ENCODE measurements at places on chromosomes 7 and 10.

DNA sequence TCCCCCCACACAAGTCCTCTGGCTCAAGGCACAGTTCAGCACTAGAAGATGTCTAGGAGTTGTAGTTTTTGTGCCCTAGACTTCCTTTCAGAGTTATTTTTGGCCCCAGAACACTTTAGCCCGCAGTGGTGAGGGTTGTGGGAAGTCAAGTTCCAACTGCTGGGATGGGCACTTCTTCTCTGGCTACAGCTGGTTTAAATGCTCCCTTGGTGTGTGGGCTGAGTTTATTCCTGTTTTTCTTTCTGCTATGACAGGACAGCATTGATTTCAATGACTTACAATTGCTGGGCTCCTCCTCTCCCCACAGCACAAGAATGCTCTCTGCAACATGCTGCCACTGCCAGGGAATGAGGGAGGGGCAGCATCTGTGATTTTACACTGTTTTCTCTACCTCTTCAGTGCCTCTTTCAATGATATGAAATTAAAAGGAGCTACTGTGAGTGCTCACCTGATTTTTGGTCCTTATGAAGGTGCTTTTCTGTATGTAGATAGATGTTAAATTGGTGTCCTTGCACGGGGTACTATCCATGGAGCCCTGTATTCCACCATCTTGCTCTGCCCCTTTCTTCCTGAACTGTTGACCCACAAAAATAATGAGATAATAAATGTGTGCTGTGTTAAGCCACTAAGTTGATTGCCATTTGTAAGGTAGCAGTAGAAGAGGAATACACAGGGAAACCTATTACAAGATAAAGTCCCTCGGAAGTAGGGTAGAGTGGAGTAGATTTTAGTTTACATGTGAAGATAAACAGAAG lies 56.3 kb downstream of the SLC13A1 start:
- no peak for DNase-seq

DNA sequence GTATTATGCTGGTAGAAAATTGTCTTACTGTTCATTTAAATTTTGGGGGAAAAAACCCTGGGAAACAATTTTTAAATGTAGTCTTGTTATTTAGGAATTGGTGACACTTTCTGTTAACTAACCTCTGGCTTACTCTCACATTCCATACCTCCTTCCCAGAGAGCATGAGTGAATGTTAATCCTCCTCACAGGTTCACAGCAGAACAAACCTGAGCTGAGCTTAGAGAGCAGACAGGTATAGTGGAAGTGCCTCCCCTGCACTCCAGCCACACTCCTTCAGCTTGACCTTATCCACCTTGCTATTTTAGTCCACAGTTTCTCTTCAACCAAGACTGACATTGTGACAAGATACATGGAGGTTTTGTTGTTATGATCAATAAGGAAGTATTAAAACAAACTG lies 235.9 kb downstream of the FOXP2 start:
- no peak for DNase-seq

DNA sequence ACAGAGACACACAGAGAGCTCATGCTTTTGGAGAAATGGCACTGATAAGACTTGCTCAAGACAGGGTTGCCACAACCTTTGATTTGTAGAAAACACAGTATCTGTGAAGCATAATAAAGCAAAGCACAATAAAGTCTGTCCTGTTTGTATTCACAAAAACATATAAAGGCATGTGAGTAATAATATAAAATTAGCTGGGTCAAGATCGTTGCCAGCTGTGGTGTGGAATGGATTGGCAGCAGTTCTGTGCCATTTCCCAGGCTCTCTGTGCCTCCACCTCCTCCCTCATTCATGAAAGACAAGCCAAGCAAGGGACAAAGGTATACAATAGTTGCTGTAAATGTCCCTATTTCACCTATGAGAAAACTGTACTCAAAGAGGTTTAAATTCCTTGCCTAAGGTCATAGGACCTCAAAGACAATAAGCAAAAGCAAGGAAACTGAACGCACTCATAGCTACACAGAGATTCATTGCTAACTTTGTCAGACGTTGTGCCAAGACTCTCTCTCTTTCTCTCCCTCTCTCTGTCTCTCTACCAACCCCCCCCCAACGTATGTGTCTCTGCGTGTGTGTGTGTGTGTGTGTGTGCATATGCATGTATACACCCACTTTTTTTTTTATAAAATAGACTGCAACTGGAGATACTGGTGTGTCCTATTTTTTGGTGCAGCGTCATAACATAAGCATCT lies 31.8 kb downstream of the CHST3 start:
- DNase-seq, result no peak

DNA sequence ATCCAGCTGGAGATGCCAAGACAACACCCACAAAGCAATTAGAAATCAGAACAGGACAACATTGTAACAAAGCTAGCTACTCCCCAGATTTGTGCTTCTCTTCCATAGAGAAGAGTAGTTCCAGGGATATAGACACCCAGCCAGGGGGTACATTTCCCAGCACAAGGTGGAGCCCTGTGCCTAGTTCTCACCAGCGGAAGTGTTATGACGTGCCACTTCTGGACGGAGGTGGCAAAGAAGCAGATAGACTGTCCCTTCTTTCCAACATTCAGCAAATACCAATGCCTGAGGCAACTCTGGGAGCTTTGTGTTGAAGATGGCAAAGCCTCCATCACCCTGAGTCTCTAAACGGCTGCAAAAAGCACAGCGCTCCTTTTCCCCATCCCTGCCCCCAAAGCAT lies 23.4 kb upstream of the GSAP start:
- DNase-seq, result no peak

- DNase-seq, result no peak
Measured at GRCh38 chr10:130576427-130576826, 440.2 kb downstream of the GLRX3 start.

- no peak for DNase-seq
Measured at GRCh38 chr10:27512548-27512947, 8.4 kb downstream of the RAB18 start.

- no peak for DNase-seq
Measured at GRCh38 chr10:109237050-109237449, 686.3 kb downstream of the XPNPEP1 start.

- no peak for DNase-seq
Measured at GRCh38 chr7:131336956-131337355, 9.3 kb downstream of the MKLN1 start.

GRCh38 chr7:127884066-127884559 lies 147.1 kb downstream of the LRRC4 start:
- DNase-seq, result no peak

GRCh38 chr7:107711301-107711700 lies 32.6 kb upstream of the CBLL1 start:
- no peak for DNase-seq

DNA sequence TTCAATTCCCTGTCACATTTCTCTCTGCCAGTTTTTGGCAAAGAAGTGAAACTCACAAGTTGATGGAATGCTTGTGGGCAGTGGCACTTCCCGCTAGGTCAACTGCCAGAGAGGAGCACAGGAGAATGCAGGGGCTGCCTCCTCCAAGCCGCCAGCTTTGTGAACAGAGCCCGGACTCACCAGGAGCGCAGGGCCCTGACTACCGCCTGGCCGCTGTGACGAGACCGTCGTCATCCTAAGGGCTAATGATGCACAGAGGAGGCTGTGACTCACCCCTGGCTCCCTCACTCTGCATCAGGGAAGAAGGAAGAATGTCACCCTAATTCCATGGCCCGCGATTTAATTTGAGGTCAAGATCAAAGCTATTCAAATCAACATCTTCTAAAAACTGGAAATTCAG lies 123.9 kb downstream of the TAX1BP1 start:
- DNase-seq, result no peak

DNA sequence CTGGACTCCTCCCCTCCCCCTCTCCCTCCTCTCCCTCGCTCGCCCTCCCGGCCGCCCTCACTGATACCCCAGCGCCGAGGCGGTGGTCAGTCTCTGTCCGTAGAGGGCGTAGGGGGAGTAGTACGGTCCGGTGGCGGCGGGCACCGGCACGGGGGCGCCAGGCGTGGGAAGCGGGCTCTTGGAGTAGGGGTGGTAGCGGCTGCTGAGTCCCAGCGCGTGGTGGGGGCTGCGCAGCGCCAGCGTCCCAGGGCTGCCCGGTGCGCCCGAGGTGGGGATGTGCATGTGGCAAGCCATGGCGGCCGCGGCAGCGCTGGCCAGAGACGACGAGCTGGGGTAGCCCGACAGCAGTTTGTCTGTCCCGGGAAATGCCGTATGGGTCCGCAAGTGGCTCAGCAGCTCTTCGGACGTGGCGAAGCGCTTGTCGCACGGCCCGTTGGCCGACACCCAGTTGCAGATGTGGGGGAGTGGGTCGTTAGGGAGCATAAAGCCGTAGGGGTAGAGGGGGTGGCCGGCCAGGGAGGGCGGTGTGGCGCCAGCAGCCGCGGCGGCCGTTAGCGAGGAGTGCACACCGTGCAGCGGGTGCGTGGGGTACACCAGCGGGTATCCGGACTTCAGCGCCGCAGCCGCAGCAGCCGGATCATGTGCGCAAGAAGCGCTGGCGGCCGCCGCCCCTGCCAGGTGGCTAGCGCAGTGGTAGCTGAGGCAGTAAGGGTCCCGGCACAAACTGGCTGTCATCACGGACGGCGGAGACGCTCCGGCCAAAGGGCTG lies 2.7 kb downstream of the ZNF503 start:
- DNase-seq, result no peak

DNA sequence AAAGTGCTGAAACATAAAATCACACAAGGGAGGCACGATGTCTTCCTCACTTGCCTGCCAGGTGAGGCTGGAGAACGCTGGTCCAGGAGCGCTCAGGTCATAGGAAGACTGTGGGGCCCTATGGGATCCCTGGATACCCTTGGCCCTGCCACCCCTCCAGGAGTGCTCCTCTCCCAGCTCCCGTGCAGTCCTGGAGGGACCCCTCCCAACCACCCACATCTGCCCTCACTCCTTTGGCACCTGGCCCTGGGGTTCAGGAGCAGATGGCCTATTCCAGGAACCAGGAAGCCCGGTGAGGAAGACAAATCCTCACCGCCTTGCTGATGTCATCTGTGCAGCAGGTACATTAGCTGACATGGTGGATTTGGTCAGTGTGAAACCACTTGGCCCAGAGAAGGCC lies 3.7 kb upstream of the CXCL12 start:
- no peak for DNase-seq

DNA sequence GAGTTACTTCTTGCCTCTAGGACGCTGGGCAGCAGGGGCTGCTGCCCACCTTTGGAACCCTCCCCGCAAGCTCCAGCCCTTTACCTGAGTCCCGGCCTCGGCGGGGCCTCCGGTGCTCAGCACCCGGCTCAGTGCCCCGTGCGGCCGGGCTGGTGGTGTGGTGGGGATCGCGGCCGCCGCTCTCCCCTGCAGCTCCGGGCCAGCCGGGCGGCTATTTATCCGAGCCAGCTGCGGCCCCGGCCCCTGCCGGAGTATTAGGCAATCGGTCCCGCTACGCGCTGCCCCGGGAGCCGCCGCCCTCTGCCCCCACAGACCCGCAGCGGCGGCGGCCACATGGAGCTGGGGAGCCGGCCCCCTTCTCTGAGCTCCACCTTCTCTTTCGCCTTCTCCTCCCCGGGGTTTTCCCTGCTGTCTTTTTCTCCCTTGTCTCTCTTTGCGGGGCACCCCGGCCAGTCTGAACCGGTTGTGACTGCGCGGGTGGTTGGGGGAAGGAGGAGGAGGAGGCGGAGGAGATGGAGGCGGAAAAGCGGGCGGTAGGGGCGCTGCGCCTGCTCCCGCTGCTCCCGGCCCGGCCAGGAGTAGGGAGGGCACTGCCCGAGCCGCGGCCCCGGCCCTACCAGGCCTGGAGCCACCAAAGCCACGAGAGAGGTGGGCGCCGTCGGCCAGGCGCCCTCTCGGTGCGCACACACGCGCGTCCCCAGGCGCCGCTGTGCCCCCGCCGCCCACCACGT lies at the start of gene SLC16A9:
SLC16A9 (minus strand) TSS at position 456 of the 731 bp plus-strand sequence. CDS start 25,559 bp downstream, outside the sequence.
- DNase-seq, result peak; percentile 66

GRCh38 chr7:70458745-70459144 lies 673.2 kb upstream of the GALNT17 start:
- no peak for DNase-seq

- no peak for DNase-seq
Measured at GRCh38 chr10:67698164-67698563, 2.2 kb upstream of the CTNNA3 start.

- DNase-seq, result no peak
Measured at GRCh38 chr7:109246330-109247077, 676.8 kb downstream of the DNAJB9 start.

GRCh38 chr10:128896963-128897362 lies 570.1 kb upstream of the MGMT start:
- DNase-seq, result no peak

- DNase-seq, result no peak
Measured at GRCh38 chr10:58382489-58382995, 2.7 kb upstream of the TFAM start.

DNA sequence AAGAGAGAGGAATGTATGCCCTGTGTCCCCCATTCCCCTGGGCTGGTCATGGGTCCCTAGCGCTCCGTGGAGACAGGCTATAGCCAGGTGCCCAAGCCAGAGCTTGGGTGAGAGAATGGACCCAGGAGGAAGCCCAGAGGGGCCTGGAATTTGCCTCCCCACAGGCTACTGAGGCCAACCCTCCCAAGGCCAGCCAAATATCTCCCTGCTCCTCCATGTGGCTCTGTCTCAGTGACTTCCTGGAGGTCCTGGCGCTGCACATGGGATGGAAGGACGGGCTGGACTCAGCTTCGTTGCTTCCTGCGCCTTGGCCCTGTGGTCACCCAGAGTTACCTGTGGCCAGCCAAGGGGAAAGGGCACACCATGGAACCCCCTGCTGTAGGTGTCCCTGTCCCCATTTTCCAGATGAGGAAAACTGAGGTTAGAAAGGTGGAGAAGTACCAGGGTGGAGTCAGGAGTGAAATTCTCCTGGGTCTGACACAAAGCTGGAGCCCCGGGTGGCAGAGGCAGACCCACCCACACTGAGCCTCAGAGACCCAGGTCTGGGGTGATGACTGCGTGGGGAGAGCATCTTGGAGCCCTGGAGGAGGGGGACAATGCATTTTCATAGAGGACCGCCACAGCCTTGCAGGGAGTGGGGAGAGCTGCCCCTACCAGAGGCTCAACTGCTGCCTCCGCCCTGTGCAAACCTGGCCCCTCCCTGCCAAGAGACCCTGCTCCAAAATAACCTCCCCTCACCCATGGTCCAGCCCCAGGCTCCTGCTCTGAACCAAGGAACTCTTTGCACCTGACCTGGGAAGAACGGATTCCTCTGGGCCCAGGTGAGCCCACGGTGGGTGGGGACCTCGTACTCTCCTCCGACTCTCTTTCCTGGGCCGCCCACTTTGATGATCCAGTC lies 42.6 kb downstream of the TMEM270 start:
- DNase-seq, result no peak

DNA sequence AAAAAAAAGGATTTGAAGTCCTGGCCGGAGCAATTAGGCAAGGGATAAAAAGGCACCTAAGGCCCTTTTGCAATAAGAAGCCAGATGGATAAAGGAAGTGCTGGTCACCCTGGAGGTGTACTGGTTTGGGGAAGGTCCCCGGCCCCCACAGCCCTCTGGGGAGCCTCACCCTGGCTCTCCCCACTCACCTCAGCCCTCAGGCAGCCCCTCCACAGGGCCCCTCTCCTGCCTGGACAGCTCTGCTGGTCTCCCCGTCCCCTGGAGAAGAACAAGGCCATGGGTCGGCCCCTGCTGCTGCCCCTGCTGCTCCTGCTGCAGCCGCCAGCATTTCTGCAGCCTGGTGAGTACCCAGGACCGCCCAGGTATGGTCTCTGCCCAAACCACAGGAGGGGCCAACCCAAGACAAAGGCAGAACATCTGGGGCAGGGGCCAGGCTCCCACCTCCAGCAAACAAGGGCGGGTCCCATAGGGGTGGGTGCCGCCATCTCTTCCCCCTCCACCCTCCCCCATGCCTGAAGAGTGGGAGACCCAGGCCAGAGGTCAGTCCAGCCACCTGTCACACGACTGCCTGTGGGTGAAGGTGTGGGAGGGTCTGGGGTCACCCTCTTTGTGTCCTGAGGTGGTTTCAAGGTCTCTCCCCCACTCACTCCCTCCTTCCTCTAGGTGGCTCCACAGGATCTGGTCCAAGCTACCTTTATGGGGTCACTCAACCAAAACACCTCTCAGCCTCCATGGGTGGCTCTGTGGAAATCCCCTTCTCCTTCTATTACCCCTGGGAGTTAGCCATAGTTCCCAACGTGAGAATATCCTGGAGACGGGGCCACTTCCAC lies at the start of gene PILRB:
PILRB (plus strand) TSS at position 91 of the 830 bp plus-strand sequence; CDS start at position 277, 186 bp downstream.
- no peak for DNase-seq
